ENCODE measurements at places on chromosomes 16 and 17.

DNA sequence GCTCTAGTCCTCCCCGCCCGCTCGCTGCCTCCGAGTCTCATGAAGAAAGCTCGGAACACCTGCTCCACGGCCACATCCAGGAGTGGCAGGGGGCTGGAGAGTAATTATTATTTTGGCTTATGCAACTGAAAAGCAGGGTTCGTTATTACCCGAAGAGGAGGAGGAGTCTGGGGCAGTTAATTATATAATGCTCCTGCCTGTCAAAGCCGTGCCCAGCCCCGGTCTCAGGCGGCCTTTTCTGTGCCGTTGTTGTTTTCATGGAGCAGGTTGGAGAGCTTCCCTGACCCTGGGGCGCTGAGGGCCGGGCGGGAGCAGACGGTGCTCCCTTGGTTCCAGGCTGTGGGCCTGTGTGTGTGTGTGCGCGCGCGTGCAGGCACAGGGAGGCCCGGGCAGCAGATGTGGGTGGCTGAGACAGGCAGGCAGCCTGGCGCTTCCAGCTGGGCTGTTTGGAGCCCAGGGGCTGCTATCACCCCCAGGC lies 2.4 kb downstream of the JPH3 start:
- no peak for DNase-seq

- no peak for DNase-seq
Observed at GRCh38 chr16:10601444-10602408, 21.3 kb upstream of the EMP2 start.

- DNase-seq: no peak
Observed at GRCh38 chr17:48605409-48605919, 678 bp upstream of the HOXB6 start.

- DNase-seq: no peak
Observed at GRCh38 chr17:69607162-69607834, 192.8 kb downstream of the MAP2K6 start.

- DNase-seq: no peak
Observed at GRCh38 chr17:55325406-55325805, 60.6 kb downstream of the HLF start.
